ENCODE measurements at places on chromosomes 16 and 17. TPM values are rescaled to one million over a fixed set of nuclear protein-coding genes. Genes with fewer than 3 reads are reported as not detected.

CXCL16 gene
- total RNA-seq: 9.7 TPM

TP53TG3 gene
- not detected for total RNA-seq

CD300LB gene
- total RNA-seq: not detected

PKMYT1 gene
- 4.8 TPM for total RNA-seq

CCL22 gene
- total RNA-seq: not detected
